ENCODE measurements at places on chromosomes 1 and 21.

DNA sequence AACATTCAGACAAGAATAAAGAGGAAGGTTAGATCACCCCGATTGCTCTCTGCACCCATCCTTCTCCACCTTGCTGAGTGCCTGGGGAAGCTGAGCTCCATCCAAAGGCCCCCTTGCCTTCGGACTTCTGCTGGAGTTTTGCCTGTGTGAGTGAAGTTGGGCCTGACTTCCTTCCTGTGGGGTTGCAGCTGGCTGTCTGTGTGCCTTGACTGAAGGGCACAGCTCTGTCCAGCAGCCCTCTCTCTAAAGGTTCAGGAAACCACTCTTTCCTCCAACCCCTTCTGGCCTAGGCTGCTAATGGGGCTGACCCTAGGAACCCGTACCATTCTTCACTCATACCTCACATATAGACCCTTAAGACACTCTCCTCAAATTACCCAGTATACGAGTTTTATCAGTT, 173.4 kb upstream of the HMCN1 start:
- no peak for DNase-seq

DNA sequence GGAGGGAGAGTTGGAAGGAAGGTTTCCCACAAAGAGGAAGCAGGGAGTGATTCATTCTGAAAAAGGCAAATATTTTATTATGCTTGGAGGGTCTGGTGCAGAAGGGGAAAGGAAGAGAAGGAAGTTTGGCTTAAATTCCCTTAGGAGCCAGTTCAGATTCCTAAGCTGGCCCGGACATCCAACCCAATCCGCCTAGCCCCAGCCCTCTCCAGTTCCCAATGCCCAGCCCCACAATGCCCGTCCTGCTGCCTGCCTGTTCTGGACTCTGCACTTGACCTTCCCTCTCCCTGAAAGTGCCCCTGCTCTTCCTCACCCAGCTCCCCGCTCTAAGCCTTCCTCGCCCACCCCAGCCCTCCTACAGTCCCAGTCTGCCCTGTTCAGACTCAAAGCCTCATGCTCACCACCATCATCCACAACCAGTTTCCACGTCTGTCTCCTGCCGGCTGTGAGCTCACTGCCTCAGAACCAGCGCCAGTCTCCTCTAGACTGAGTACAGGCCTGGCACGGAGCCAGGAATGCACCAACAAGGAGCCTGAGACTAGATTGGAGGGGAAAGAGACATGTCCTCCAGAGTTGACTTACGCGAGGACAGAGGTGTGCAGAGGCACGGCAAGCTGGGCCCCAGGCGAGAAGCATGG, 18.9 kb downstream of the CAPN2 start:
- DNase-seq: no peak

DNA sequence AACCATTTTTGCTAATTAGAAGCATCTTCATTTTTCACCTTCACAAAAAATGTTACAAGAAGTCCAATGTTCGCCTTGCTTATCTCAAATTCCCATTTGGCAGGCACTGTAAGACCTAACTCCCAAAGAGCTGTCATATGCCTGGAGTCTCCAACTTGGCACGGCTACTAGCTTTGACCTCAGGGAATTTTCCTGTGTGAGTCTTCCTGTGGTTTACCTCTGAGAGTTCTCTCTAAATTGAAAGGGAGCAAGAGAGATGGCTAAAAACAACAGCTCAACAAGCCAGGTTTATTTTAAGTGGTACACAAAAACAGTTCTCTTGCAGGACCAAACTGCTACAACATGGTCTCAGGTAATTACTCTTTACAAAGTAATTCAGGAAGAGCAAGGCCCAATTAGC, 756.0 kb upstream of the ADGRL2 start:
- no peak for DNase-seq

DNA sequence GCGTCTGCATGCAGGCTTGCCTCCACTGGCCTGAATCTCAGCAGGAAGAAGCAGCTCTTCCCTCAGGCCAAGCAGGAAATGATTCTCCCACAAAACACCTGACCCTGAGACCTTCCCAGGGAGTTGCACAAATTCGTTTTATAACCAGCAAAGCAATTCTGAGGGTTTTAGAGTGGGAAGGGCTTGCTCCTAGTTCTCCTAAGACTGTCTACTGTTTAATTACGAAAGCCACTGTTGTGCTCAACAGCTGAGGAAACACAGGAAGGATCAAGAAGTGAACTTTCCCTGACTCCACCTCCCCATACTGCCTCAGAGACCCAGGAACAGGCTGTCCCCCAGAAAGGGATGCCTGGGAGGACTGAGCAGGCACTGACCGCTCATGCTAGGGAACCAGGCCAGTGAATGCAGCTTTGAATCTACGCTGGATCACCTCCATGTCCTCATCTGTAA, 37.0 kb upstream of the PUM1 start:
- DNase-seq: peak; percentile 28

- DNase-seq: no peak
Measured at GRCh38 chr1:232134365-232134764, 495.6 kb downstream of the SIPA1L2 start.

GRCh38 chr1:89757532-89757931, 63.3 kb upstream of the LRRC8D start:
- DNase-seq: peak; percentile 35

- DNase-seq: no peak
Measured at GRCh38 chr1:87330057-87330884, 1.6 kb downstream of the LMO4 start.

- peak; percentile 25 for DNase-seq
Measured at GRCh38 chr21:28938726-28939125, 54.0 kb downstream of the LTN1 start.

DNA sequence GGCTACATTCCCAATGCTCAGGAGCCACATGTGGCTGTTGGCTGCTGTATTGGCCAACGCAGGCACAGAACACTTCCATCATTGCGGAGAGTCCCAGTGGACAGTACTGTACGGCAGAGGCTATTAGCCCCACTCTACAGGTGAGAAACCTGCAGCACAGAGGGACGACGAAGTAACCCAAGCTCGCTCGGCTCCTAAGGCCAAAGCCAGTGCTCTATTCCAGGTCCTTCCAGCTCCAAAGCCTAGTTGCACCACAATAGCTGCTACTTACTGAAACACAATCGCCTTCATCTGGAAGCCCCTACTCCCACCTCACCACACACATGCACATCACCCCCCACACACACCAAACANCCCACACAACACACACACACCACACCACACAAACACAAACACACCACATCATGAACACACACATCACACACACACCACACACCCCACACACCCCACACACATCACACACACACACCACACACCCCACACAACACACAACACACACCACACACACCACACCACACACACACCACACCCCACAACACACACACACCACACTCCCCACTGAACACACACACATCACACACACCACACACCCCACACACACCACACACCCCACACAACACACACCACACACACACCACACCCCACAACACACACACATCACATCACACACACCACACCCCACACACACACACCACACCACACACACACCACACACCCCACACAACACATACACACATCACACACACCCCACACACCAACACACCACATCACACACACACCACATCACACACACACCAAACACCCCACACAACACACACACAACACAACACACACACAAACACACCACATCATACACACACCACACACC, 3.2 kb downstream of the LYPD8 start:
- DNase-seq: no peak

DNA sequence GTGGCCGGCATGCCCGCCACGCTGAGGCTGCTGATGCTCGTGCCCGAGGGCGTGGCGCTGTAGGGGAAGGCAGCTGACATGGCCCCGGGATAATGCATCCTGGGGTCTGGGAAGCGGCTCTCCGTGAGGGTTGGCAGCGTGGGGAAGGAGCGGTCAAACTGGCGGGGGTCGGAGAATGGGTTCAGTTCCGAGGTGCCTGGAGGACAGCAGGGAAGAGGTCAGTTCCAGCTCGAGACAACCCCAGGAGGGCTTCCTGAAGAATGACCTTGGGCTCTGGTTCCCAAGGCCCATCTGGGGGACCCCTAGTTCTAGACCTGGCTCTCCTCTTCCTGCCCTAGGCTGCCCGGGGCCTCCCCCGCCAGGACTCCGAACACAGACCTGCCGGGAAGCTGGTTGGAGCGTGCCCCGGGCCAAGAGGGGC, 27.6 kb downstream of the RUNX3 start:
- no peak for DNase-seq

- no peak for DNase-seq
Measured at GRCh38 chr1:38815903-38816627, 43.5 kb downstream of the RRAGC start.

- DNase-seq: no peak
Measured at GRCh38 chr1:3026581-3027391, 5.5 kb downstream of the ACTRT2 start.

DNA sequence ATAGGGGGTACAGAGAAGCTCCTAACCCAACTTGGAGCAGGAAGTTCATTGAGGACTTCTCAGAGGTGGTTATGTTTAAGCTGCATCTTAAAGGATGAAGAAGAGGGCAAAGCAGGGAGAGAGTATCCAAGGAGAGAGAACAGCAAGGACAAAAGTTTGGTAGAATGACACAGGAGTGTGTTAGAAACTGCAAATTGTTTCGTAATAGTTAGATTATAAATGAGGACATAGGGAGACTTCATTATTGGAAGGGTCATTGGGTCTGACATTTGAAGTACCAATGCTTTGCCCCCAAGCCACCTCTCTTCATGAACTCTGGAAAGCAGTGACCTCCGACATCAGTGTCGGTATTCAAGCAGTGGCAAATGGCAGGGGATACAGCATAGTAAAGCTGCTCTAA, 209.6 kb upstream of the JUN start:
- no peak for DNase-seq

DNA sequence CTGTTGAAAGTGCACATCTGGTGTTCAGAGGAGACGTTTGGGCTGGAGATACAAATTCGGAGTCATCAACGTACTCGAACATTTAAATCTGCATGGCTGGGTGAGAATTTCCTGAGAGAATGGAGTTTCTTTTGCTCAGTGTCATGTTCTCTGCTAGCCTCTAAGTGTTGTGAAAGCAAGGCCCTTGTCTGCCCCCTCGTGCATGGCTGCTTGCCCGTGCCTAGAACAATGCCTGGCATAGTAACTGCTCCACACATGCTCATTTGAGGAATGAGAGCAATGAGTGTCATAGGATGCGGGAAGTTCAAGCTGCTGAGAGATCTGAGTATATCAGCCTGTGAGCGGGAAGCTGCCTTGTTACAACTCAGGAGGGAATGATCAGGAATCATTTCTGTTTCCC, 171.1 kb upstream of the CSF3R start:
- no peak for DNase-seq

GRCh38 chr1:111471012-111471411, 2.8 kb upstream of the C1orf162 start:
- no peak for DNase-seq

- DNase-seq: no peak
Measured at GRCh38 chr1:193181536-193181935, 4.9 kb downstream of the B3GALT2 start.

DNA sequence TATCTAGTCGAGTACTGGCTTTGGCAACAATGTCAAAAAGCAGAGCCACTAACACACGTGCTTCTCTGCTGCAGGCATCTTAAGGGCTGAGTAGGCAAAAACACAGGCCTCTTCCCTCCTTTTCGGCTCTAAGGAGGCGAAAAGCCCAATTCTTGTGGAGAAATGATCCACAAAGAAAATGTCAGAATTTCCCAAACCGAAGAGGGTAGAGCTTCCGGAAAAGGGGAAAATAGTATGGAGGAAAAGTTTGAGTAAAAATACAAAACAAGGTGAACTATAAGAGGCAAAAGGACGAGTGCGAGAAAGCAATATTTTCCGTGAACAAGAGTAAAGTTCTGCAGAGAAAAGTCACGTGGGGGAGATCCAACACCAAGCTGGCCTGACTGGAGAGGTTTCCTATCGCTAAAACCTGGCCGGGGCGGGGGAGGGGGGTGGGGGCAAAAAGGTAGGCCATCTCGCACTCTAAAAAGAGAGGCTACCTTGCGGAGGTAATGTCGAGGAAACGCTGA, 551 bp downstream of the ZRANB2 start:
- DNase-seq: peak; percentile 24

DNA sequence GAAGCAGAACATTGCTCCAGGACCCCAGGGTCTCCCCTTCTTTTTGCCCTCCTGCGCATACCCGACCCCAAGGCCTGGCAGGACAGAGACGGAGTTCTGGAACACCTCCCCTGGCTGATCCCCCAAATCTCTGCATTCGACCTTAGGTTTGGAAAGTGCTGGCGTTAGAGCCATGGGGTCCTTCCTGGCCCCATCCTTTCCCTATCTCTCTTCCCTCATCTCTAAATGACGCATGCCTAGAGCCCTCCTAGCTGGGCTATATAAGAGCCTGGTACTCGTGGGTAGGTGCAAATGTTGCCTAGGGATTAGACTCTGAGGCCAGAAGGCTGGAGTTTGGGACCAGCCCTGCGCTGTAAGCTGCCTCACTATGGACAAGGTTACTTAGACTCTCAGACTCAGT, 16.6 kb downstream of the SLC26A9 start:
- DNase-seq: no peak

- no peak for DNase-seq
Measured at GRCh38 chr1:226107471-226108460, 45.2 kb downstream of the H3-3A start.

DNA sequence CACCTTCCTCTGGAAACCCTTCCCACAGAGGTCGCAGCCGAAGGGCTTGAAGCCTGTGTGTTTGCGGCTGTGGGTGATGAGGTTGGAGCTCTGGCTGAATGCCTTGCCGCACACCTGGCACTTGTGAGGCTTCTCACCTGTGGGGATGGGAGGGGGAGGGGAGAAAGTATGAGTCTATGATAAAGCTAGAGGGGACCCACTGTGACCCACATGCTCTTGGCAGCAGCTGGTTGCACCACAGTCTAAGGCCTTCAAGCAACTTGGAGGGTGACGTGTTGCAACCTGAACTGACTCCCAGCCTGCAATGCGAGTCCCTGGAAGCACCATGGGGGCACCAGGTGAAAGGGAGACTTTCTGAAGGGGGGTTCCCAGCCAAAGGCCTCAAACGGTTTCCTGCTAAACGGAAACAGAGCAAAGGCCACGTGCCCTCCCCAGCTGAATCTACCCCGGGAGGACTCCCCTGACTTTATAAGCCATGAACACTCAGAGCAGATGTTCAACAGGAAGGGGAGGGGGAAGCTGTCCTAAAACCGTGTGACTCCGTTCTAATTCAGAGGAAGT, 10.6 kb downstream of the GFI1 start:
- DNase-seq: no peak
